Cerebellar nuclear complex (tissue), 1 donor: ENCODE measurements at places on chromosomes 3 and 15.

GRCh38 chr15:43872416-43873020 lies 45.7 kb downstream of the WDR76 start:
- DNase-seq = no peak

DNA sequence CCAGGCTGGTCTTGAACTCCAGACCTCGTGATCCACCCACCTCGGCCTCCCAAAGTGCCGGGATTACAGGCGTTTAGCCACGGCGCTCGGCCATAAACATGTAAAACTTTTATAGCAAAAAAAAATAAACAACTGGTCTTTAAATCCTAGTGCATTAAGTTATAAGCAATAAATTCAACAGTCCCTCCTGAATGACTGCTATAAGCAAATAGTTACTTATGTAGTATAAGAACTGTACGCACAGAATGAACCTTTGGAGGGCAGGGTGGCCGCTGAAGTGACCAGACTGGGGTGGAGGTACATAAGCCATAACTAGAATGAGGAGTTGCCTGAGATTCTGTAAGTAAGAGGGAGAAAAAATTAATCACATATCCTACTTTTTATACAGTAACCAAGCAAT lies 12.6 kb downstream of the CCDC14 start:
- DNase-seq = no peak

DNA sequence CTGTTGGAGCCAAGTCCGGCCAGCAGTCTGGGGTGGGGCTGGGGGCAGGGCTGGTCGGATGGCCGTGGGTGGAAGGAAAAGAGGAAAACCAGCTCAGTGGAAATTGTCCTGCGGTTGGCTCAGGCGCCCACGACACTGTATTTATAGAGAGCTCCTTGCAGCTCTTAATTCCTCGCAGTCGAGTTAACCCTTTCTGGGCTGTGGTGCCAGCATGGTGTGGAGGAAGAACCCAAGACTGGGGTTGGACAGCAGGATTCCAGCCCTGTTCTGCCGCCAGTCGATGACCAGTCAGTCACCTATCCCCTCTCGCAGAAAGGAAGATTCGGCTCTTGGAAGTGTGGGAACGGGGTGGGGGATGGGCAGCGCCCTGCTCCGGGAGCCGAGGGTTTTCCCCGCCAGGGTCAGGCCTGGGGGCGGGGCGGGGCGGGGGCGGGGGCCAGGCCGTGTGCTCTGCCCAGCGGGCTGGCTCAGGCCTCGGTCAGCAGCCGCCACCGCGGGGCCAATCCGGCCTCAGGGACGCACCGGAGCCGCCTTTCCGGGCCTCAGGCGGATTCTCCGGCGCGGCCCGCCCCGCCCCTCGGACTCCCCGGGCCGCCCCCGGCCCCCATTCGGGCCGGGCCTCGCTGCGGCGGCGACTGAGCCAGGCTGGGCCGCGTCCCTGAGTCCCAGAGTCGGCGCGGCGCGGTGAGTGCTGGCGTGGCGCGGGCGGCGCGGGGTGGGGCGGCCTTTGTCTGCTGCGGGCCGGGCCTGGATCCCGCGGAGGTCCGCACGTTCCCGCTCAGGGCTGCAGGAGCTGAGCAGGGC lies at the start of gene CD276:
Gene CD276 (plus strand): TSS at position 607 of the 804 bp plus-strand sequence. CDS start 15,257 bp downstream, outside the sequence.
- no peak for DNase-seq

GRCh38 chr15:80199869-80200268 lies 47.1 kb downstream of the FAH start:
- no peak for DNase-seq

GRCh38 chr3:155161640-155162292 lies 81.6 kb downstream of the MME start:
- DNase-seq = no peak

DNA sequence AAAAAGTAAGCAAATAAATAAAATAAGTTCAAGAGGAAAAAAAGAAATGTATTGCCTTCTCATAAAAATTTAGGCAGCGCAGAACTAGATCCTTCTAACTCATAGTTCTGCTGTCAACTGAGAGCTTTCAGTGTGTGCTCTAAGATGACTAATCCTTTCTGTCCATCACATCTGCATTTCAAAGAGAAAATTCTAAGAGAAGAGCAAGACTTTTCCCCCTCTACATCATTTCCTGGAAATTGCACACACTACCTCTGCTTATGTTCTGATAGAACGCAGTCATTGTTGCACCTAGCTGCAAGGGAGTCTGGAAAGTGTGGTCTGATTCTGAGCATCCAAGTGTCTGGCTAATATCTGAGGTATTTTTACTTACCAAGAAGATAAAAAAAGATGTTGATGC lies 39.6 kb upstream of the SLCO3A1 start:
- no peak for DNase-seq

GRCh38 chr3:177521305-177521704 lies 324.0 kb upstream of the TBL1XR1 start:
- no peak for DNase-seq

GRCh38 chr3:190369668-190370295 lies 18.2 kb upstream of the CLDN16 start:
- no peak for DNase-seq

DNA sequence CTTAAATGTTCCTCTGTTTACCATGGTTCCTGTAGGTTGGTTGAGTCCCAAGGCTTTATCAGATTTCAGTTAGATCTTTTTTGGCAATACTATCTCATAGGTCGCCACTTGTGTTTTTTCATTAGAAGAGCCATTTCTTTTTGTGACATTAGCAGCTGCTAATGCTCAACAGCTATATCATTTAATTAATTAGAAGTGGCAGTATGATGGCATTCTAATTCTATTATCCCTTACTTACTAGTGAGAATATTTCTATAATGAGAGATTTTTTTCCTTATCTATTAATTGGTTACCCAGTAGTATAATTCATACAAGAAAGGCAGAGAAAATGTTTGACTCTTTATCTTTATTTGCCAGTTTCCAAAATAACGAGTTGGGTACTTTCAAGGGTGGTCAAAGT lies 25.2 kb downstream of the FRMD4B start:
- no peak for DNase-seq

DNA sequence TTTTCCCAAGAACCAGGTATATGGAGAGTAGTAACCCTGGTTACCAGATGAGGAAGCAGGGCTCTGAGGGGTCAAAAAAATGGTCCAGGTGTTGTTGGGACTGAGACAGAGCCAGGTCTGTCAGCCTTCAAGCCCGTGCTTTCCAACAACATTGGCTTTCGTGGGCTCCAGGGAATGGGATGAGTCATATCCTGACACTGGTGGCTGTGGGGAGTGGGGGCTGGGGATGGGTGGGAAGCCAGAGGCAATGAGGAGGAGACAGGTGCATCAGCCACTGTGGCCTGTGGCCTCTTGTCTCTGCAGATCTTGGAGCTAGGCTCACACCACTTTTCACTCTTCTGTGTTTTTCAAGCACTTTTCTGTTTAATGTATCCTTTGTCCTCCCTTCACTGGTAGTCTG lies 38.2 kb downstream of the CORO2B start:
- no peak for DNase-seq

DNA sequence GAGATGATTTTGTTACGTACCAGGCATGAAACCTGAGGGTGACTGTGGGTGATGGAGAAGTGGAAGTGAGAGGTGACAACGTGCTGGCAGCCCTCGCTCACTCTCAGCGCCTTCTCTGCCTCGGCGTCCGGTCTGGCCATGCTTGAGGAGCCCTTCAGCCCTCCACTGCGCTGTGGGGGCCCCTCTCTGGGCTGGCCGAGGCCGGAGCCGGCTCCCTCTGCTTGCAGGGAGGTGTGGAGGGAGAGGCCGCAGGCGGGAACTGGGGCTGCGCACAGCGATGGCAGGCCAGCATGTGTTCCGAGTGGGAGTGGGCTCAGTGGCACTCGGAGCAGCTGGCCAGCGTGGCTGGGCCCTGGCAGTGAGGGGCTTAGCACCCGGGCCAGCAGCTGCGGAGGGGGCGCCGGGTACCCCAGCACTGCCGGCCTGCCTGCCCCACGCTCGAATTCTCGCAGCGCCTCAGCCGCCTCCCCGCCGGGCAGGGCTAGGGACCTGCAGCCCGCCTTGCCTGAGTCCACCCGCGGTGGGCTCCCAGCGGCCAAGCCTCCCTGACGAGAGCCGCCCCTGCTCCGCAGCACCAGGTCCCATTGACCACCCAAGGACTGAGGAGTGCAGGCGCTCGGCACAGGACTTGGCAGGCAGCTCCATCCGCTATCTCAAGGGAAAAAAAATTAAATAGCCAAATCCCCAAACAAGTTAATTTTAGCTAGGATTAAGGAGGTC lies 29.7 kb upstream of the MYRIP start:
- no peak for DNase-seq

GRCh38 chr3:42688016-42688415 lies 2.7 kb downstream of the KLHL40 start:
- no peak for DNase-seq

DNA sequence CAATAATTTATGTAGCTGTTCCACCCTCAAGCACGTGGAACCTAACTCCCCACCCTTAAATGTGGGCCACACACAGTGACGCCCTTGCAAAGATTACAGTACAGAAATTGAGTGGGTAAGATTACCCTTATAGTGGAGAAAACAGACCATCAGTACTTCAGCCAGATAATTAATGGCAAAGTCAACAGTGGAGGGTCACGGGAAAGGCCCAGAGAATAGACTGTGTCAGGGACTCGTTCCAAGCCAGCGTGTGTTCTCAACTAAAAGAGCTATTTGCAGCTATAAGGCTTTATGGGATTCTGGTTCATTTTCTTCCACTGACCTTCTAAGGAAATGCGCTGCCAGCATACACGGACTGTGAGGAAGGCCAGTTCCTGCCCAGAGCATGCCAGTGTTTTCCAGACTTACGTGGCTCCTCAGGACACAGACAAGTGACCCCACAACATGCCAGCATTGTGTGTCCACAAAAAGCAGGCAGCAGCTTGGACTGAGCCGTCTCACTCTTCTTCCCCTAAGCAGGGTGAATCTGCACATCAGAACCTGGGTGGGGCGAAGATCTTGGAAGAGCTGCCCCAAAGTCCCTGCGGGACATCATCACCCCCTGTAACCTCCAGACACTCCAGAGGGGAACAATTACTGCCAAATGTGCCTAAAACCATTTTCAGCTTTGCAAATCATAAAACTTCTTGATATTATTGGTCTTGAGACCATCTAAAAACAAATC lies 428.5 kb downstream of the OCA2 start:
- DNase-seq = no peak

- no peak for DNase-seq
Observed at GRCh38 chr3:22713936-22714335, 489.2 kb upstream of the UBE2E2 start.

GRCh38 chr3:52444860-52445793 lies at the start of gene SEMA3G:
TSS of gene SEMA3G (minus strand) at chr3:52445103. CDS start at chr3:52445027, 76 bp downstream.
- DNase-seq = peak; percentile 81

GRCh38 chr15:45105586-45105985 lies 8.4 kb downstream of the DUOX2 start:
- DNase-seq = no peak

DNA sequence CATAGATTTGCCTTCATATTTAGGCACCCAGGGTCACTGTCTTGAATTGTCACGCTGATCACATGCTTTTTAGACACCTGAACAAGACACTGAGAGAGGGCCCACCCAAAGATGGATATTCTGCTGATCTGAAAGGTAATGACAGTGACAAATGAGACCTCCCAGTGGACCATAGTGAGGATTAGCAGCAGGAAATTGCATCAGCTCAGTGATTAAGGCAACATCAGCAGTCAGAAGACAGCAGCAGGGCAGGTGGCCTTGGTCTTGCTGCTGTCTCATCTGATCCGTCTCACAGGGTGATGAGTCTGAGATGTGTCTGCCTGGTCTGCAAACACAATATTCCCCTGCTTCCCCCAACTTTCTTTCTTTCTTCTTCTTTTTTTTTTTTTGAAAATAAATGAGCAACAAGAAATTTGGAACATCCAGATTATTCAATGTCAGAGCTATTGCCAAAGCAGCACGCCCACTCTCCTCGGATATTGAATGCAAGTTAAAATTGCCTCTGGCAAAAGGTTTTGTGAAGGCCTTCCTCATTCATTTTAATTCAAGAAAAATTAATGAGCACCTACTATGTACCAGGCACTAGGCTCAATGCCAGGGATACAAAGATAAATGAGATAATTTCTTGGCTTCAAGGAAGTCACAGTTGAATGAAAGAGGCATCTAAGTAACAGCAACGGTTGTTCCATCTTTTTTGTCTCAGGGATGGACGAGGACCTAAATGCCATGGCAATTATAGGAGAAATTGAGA lies 14.1 kb downstream of the OTOL1 start:
- DNase-seq = no peak

DNA sequence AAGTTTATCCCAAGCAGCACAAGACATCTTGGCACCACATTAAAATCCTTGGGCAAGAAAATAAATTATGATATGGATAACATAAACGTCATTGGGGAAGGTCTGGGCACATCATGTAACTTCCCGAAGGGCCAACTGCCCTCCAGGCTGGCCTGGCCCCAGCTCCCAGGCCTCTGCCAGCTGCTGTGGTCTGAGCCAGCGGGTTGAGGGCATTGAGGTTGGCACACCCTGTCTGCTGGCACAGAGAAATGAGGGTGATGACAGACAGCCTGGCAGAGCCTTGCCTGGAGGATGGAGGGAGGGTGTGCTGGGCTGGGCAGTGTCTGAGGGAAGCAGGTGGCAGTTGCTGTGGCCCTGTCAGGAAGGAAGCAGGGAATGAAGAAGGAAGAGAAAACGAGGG lies 3.3 kb upstream of the RBSN start:
- DNase-seq = no peak

- no peak for DNase-seq
Observed at GRCh38 chr3:112372396-112372795, 39.4 kb downstream of the CD200 start.

DNA sequence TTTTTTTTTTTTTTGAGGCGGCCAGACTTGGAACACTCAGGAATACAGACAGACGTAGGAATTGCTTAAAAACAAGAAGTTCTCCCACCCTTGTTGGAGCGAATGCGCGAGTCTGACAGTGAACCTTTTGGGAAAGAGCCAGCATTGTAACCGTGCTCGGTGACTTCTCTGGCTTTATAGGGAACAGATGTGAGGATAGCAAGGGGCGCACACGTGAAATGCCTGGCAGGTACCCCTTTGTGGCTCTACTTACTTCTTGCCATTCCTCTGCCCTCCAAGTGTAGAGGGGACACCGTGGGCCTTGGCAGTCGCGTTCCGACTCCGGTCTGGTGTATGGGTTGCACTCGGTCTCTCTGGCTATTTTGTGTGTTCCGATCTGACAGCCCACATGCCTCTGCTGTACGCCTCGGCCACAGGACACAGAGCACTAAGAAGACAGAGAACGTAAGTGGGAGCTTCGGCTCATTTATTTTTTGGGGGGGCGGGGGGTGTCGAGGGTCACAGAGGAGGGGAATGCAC lies 126.4 kb downstream of the ADAMTS9 start:
- no peak for DNase-seq

- no peak for DNase-seq
Observed at GRCh38 chr3:155065537-155065936, 14.6 kb upstream of the MME start.

DNA sequence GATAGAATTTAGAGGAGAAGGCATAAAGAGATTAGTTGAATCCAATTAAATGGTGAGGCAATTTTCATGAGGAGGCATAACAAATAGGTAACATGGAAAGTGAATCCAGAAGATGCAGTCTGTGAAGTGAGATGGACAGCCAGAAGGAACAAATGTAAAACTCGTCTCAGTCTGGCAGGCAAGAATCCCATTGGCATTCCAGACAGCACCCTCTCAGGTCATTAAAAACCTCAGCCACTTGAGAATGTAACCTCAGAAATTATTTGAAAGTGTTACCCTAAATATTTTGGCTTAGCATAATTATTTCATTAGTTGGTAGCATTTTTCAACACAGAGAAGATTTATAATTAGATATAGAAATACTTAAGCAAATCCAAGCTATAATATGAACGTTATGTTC lies 342.3 kb downstream of the LRRC3B start:
- no peak for DNase-seq
